Stimulated activated CD4-positive, alpha-beta T cell treated with anti-CD3 and anti-CD28 coated beads, Interleukin-1b, Interleukin-23, amount 100 ng/mL, for 4 hours (primary cell): ENCODE measurements at places on chromosomes 11 and 22.
A peak's percentile ranks its signal among the peaks of the same experiment; 100 is the strongest.

DNA sequence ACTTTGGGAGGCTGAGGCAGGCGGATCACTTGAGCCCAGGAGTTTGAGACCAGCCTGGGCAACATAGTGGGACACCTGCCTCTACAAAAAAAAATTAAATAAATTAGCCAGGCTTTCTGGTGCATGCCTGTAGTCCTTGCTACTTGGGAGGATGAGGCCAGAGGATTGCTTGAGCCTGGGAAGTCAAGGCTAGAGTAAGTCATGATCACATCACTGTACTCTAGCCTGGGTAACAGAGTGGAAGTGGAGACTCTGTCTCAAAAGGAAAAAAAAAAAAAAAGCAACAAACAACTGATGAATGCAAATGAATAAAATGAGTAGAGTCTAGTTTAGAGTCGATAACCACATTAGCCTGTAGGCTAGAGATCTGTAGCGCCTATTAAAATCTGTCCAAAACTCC lies 3.9 kb upstream of the BCL2L13 start:
- no peak for DNase-seq

- DNase-seq, result no peak
These were observed 302.0 kb upstream of the NARS2 start for GRCh38 chr11:78876676-78877075.

GRCh38 chr22:21761086-21761485 lies 25.5 kb upstream of the YPEL1 start:
- DNase-seq, result no peak

- DNase-seq, result no peak
These were observed 74.5 kb upstream of the CSNK2A3 start for GRCh38 chr11:11427542-11427941.

- DNase-seq, result peak; percentile 3
These were observed 179.0 kb downstream of the GRM5 start for GRCh38 chr11:88886796-88887195.

- no peak for DNase-seq
These were observed at the start of gene FAT3 for GRCh38 chr11:92224407-92225124. Gene FAT3 (plus strand): TSS chr11:92224818. CDS start chr11:92352113, 127,295 bp downstream.

GRCh38 chr11:73365352-73366264 lies 10.6 kb upstream of the RELT start:
- no peak for DNase-seq

DNA sequence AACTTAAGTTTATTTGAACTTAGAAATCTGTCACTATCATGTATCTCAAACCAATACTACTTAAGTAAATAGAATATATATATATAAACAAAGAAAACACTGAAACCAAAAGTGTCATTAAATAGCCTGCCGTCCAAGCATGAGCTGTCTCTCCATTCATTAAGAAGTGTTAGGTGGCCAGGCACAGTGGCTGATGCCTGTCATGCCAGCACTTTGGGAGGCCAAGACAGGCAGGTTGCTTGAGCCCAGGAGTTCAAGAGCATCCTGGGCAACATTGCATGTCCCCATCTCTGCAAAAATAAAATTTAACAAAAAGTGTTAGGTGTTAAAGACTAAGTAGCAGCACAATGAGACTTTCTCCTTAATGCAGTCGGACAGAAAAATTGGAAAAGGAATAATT lies 14.0 kb downstream of the CD6 start:
- no peak for DNase-seq

DNA sequence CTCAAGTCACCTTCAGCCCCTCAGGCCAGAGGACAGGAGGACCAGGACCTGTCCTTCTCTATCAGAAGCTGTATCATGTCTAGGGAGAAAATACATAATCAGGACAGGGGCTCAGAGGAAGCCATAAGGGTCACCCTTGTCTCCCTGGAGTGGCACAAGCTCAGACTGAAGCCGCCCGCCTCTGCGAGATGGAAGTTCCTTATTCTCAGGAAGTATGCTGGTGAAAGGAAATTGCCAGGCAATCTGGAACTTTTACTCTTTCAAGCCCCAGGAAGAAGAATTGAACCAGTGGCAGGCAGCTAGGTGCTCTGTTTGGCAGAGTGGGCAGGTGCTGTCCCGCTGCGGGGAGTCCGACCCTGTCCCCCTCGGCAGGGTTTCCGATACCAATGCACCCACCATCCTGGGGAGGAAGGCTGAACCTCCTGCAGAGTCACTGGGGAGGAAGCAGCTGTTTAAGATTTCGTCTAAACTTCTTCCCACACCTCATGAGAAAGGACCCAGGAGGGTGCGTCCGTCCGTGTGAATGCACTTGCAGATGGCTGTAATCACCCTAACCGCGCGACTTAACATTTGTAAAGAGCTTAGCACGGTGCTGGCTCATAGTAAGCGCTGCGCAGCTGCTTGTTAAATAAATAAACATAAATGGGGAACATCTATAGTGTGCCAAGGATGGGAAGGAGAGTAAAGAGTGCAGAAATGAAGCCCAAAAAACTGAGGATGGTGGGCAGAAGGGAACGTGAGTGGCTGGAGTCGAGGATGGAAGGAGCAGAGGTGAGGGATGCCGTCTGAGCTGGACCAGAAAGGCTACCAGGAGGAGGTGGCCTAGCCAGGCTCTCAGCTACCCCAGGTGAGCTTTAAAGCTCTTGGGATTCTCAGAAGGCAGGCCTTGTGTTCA lies 5.0 kb upstream of the ANO1 start:
- DNase-seq, result no peak

- DNase-seq, result no peak
These were observed 46.0 kb upstream of the PPARA start for GRCh38 chr22:46104170-46104880.

GRCh38 chr11:65672982-65673381 lies 10.3 kb upstream of the RELA start:
- no peak for DNase-seq

DNA sequence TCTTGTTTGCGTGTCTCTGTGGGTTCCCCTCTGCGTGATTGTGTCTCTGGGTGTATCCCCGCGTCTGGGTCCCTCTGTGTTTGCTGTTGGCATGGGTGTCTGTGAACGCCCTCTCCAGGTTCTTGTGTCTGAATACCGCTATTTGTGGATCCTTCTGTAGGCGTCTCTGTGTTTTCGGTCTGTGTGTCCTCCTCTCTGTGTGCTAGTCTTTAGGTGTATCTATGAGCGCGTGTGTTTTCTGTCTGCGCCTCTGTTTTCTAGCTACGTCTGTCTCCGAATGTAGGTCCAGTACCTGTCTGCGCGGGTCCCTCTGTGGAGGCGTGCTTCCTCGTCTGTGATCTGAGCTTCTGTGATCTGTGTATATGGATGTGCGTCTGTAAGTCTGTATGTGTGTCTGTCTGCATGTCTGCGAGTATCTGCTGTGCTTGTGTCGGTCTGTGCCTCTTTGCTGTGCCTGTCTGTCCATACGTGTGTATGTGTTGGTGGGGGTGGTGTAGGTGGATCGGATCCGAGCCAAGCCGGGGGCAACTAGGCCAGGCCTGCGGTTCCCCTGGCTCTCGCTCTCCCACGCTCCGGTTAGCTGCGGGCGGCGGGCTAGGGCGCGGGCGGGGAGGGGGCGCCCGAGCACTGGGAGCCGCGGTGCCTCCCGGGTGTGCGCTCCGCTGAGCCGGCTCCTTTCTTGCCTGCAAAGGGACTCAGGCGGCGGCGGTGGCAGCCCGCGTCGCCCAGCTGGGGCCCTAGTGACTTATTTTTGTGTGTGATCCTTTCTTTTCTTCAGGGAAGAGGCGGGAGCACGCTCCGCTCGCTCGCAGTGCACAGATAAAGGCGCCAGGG lies 105.3 kb upstream of the E2F8 start:
- no peak for DNase-seq

GRCh38 chr11:47241841-47242301 lies 6.7 kb downstream of the ACP2 start:
- DNase-seq, result no peak

DNA sequence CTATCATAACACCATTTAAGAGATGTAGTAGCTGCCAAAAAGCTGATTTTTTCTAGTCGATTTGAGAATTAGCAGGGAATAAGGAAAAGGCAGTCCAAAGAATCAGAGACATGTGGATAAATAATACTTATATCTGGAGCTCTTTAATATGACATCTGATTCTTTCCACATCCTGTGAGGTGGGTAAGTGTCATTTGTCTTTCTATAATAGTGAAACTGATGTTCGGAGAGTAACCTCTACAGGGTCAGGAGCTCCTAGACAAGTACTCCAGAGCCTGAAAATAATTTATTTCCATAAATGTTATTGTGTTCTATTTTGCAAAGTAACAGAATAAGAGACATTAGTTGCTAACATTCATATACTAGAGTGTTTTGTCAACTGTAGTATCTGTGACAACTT lies 367.6 kb downstream of the DYNC2H1 start:
- no peak for DNase-seq

DNA sequence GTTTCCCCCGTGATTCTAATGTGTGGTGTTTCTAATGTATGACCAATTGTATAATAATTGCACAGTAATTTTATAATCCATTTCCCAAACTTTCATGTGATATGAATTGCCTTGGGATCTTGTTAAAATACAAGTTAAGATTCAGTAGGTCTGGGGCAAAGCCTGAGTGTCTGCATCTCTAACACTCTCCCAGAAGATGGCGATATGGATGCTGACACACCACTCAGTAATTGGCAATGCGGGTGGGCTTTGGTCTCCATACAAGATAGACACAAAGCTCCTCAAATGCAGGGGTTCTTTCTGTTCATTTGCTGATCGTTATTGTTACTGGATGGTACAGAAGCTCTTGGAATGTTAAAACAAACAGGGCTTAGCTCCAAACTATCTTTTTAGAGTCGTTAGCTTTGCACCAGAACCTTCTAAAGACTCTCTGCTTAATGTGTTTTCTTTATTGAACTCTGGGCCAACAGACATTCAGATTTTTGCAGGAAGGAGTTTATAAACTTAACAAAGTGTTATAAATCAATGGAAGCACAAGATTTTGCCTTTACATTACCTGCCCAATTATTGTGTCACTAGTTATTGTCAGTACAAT lies 45.4 kb upstream of the ANO3 start:
- no peak for DNase-seq

DNA sequence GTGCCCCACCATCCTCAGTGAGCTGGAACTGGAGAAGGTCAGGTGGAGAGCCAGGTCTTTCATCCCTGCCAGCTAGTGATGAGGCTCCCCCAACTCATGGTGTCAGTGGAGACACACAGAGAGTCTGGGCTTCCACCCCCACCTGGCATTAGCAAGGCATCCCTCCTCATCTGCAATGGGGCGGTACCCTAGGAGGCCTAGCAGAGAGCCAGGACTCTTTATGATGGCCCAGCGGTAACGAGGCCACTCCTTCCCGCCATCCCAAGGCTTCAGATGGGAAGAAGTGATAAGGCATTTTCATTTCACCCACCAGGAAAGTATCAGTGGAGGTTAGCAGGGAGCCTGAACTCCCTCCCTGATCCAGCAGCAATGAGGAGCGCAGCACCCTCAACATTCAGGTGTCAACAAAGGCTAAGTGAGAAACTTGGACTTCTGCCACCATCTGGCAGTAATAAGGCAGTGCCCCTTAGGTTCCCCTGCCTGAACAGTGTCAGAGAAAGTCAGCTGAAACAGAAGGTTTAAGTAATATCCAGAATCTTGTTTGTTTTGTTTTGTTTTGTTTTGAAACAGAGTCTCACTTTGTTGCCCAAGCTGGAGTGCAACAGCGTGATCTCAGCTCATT lies 40.5 kb upstream of the FBLN1 start:
- no peak for DNase-seq

GRCh38 chr11:3044004-3044403 lies 13.2 kb downstream of the CARS1 start:
- DNase-seq, result no peak

GRCh38 chr11:124415356-124415923 lies 9.2 kb downstream of the OR8B4 start:
- DNase-seq, result no peak

GRCh38 chr11:26478710-26479109 lies 93.4 kb downstream of the MUC15 start:
- no peak for DNase-seq

GRCh38 chr11:93393386-93393785 lies 62.8 kb downstream of the DEUP1 start:
- DNase-seq, result no peak

DNA sequence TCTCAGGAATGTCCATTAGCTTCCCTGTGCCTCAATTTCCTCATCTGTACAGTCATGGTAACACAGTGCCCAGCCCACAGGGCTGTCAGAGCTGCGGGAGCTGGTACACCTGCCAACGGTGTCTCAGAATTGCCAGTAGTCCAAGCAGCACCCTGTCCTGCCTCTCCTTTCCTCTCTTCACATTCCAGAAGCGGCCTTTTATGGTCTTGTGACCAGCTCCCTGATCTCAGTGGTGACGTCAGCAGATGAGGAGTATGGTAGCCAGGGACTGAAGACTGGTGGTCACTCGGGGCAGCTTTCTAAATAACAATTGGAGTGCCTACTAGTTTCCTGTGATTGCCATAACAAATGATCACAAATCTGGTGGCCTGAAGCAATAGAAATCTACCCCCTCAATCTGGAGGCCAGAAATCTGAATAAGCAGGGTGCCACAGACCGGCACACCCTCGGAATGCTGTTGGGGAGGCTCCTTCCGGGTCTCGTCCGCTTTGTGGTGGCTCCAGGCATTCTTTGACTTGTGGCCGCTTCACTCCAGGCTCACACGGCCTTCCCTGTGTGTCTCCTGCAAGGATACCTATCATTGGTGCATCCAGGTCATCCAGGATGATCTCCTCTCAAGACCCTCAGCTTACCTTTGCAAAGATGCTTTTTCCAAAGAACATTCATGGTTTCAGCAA lies 2.1 kb downstream of the FADD start:
- DNase-seq, result no peak

DNA sequence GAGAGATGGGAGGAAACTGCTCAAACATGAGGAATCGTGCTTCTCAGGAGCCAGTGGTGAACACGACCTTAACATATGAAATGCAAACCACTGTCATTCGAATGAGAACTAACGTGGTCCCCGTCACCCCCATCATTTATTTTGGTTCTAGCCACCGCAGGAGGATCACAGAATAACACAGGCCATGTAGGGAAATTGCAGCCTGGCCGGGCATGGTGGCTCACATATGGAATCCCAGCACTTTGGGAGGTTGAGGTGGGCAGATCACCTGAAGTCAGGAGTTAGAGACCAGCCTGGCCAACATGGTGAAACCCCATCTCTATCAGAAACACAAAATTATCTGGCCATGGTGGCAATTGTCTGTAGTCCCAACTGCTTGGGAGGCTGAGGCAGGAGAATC lies 27.1 kb downstream of the KRTAP5-5 start:
- DNase-seq, result no peak

DNA sequence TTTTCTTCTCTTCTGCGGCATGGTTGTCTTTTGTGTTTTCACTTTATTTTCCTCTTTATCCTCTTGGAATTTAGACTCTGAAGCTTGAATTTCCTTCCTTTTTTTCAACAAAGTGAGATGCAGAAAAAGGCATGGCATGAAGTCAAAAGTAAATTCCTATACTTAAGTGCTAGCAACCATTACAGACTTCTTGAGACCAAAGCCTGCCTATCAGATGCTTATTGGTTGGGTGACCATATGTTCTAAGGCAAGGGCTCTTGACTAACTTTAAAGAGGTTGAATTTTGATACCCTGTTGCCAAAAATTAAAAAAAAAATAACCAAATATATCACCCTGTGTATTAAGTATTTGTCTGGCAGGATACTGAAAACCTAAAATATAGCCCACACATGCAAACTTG lies 237.4 kb downstream of the TMEM135 start:
- DNase-seq, result no peak

- DNase-seq, result no peak
These were observed 15.9 kb downstream of the TAB1 start for GRCh38 chr22:39415506-39415905.

GRCh38 chr11:34514597-34514996 lies 1.0 kb upstream of the ELF5 start:
- no peak for DNase-seq
